ENCODE measurements at places on chromosomes 1 and 21.
A peak's percentile ranks its signal among the peaks of the same experiment; 100 is the strongest.

DNA sequence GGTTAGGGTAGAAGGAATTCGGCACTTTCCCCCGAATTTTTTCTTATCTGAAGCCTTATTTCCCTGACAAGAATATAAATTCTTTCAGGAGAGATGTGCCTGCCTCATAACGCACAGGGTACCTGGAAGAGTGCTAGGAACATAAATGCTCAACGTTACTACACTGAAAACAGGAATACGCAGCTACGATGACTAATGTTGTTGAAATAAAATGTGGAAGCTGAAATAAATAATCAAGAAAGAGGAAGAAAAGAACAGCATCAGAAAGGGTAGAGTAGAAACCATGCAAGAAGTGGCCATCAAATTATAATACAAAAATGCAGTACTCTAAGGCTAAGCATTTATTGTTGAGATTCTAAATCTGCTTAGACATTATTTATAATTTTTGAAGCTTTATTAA is 33.9 kb downstream of the SLC66A1 start:
- DNase-seq, result no peak

DNA sequence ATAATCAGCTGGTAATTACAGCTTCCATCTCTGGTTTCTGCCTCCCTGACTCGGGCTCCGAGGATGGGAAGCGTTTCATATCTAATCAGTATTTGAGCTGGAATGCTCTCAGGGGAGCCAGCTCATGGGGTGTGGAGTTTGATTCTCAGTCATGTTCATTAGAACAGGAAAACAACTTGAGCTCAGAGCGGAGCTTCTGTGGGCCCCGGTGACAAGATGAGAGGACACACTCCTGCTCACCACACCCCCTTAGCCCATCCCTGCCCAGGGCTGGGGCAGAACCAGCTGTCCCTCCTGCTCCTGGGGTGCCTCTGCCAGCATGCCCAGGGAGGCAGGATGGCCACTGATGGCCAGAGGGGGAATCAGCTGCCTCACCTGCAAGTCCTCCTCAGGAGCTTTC is 726.0 kb downstream of the PTPRU start:
- no peak for DNase-seq

GRCh38 chr1:84299536-84300170 is 1.9 kb upstream of the SAMD13 start:
- no peak for DNase-seq

- peak; percentile 20 for DNase-seq
These were observed 24.0 kb downstream of the PGLYRP3 start for GRCh38 chr1:153288634-153289275.

- DNase-seq, result no peak
These were observed 24.9 kb downstream of the OLFML2B start for GRCh38 chr1:161998811-161999210.

DNA sequence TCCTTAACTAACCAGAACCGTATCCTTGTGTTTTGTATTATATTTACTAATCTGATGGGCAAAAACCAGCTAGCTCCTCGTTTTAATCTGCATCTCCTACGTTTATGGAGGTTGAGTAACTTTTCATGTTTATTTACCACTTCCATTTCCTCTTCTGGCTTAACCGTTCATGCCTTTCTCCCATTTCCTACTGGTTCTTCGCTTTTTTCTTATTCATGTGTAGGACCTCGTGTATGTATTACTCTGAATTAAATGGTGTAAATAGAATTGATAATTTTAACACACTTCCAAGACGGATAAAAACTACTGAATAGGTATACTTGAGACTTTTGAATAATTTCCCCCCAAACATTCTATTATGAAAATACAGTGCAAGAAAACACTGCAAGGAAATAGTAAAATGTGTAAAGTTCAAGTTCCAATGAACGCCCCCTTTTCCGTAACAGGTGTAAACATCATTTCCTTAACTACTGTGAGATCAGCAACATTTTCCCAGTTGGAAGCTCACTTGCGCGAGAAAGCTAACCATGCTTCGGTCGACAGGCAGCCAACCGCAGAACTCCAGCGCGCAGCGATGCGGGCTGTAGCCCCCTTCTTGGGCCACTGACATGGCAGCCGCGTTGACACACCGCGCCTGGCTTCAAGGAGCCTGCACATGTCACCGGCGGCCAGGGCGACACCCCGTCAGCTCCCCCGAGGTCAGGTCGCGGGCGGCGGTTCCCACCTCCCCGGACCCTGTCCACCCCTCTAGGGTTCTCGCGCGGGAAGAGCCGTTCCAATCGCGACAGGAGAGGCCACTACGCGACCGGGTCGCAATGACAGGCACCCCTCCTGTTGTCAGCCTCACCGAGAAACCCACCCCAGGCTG is 816 bp downstream of the EDEM3 start:
- peak; percentile 19 for DNase-seq

GRCh38 chr1:18634276-18634675 is 3.6 kb downstream of the PAX7 start:
- no peak for DNase-seq

DNA sequence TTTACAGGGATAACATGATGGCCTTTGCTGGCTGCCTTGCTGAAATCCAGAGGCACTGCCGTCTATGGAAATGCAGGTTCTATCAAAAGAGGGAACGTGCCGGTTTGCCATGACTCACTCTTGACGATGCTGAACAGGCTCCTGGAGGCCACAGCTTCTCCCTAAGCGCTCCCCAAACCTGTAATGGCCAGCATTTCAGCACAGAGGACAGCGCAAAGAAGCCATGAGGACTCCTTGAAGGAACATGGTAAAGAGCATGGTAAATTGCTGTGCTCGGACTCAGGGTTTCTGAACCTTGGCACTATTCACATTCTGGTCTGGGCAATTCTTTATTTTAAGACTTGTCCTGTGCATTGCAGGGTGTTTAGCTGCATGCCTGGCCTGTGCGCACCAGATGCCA is 217.5 kb downstream of the CAMTA1 start:
- no peak for DNase-seq

DNA sequence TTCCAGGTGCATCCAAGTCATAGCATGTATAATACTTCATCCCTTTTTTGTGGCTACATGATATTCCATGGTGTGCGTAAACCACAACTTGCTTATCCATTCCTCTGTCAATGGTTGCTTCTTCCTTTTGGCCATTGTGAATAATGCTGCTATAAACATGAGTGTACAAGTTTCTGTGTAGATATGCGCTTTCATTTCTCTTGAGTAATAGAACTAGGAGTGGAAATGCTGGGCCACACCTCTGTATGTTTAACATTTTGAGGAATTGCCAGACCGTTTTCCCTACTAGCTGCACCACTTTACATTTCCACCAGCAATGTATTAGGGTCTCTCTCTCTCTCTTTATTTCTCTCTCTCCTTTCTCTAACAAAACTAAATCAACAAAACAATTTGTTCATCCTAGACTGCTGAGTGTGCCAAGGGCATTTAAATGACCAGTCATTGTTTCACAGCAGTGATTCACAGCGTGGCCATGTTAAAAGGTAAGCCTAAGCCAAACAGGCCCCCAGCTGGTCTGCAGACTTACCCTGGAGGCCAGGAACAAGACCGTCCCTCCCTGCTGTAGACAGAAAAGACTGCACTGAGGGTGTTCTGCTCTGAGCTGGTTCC is 53.2 kb upstream of the LYST start:
- DNase-seq, result no peak

GRCh38 chr1:235749755-235750300 is 100.2 kb upstream of the GNG4 start:
- DNase-seq, result no peak

GRCh38 chr1:107626073-107626796 is 338.7 kb downstream of the VAV3 start:
- no peak for DNase-seq

DNA sequence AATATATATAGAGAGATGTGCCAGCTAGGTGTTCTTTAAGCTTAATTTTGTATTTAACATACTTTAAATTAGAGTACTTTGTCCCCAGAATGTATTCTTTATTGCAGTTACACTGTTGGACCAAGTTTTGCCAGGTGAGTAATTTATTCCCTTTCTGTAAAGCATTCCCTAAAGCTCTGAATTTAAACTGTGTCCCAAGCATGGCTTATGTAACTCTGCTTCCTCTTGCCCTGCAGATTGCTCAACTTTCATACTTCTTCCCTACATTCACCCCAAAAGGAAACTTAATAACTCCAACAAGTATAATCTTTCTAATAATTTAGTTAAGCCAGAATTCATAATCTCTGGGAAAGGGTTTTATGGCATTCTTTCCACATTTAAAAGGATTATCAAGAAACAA is 5.6 kb downstream of the LYPLAL1 start:
- no peak for DNase-seq

- DNase-seq, result no peak
These were observed 42.5 kb upstream of the IL10 start for GRCh38 chr1:206814716-206815341.

- no peak for DNase-seq
These were observed 1.2 kb downstream of the SCMH1 start for GRCh38 chr1:41240781-41241353.

GRCh38 chr21:25638660-25639550 is at the start of gene JAM2:
TSS of gene JAM2 (plus strand) at chr21:25639258. CDS start at chr21:25639822, 564 bp downstream.
- DNase-seq, result no peak

- no peak for DNase-seq
These were observed 9.6 kb downstream of the ZBTB18 start for GRCh38 chr1:244060686-244061085.

DNA sequence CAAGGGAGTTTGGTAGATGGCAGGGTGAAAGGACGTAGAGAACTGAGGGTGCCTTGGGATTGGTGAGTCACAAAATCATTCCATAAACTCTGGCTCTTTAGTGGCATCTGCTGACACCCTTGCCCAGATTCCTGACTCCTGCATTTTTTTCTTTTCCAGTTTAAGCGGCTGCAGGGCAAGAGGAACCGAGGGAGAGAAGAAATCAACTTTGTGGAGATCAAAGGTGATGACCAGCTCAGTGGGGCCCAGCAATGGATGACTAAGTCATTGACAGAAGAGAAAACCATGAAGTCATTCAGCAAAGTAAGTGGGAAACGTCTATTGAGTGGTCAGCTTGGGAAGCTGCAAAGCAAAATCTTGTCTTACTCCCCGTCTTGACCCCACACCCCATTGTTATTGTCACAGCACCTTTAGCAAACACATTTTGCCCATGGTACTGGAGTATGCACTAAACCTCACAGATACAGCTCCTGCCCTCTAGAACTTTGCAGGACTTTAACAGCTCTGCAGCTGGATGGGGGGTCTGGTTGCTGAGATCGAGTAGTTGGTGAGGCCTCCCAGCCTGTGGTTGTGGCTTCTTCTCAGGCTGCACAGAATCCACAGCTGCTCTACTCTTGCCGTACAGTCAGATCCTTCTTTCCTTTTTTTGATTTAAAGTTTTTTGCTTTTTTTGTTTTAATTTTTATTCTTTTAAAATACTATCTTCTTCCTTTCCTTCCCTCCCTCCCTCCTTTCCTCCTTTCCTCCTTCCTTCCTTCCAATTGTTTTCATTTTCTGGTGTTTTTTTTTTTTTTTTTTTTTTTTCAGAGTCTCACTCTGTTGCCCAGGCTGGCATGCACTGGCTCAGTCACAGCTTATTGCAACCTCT is 21.9 kb downstream of the SH2D2A start:
- no peak for DNase-seq

- no peak for DNase-seq
These were observed 119.9 kb downstream of the ACBD6 start for GRCh38 chr1:180382326-180383115.

DNA sequence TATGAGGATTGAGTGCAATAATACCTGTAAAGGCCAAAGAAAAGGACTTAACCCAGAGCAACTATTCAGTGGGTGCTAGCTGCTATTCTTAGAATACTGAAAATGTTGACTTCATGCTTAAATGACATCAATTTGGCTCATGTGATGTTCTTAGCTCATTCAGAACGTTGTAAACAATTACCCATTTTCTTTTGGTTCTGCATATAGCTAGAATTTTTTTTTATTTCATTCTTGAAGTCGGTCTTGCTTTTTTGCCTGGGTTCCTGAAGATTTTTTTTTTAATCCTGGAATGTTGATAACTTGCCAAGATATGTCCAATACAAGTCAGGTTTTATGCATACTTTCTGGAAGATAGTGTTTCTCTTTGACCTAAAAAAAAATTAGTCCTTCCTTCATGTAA is 772.0 kb downstream of the LTN1 start:
- DNase-seq, result no peak

- no peak for DNase-seq
These were observed 27.4 kb downstream of the C1orf116 start for GRCh38 chr1:207004931-207005830.

GRCh38 chr1:2928366-2929325 is 92.6 kb upstream of the ACTRT2 start:
- DNase-seq, result no peak

GRCh38 chr1:222042120-222042519 is 300.2 kb upstream of the DUSP10 start:
- no peak for DNase-seq

GRCh38 chr1:192749349-192749748 is 59.5 kb upstream of the RGS2 start:
- no peak for DNase-seq

DNA sequence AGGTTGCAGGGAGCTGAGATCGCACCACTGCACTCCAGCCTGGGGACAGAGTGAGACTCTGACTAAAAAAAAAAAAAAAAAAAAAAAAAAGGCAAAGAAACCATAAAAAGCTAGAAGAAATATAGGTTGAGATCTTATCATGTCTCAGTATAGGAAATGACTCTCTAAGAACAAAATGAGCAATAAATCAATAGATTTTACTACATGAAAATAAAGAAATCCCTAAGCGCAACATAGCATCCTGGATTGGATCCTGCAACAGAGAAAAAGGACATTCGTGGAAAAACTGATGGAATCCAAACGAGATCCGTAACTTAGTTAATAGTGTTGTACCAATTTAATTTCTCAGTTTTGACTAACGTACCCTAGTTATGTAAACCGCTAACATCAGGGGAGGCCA is 35.3 kb downstream of the SLC1A7 start:
- DNase-seq, result no peak

DNA sequence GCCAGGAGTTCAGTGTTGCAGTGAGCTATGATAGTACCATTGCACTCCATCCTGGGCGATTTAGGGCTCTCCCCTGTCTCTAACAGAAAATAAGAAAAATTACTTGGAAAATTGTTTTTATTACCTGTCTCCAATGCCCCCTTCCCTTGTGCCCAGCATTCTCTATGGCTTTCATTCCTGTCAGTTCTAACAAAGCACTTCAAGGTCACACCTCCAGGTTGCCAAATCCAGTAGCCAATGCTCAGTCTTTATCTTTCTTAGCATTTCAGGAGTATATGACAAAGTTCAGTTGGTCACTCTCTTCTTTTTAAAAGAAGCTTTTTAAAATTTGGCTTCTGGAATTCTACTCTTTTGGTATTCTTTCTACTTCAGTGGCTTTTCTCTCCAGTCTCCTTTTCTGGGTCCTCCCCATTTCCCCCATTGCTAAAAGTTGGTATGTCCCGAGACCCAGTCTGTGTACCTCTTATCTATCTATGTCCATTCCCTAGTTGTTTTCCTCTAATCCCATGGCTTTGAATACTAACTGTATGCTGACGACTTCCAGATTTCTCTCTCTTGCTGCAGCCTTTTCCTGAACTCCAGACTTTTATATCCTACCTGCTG is 69.9 kb downstream of the LAMC1 start:
- DNase-seq, result no peak

GRCh38 chr1:150695561-150695960 is 1.4 kb downstream of the GOLPH3L start:
- DNase-seq, result no peak
